EL (cell line): ENCODE measurements at places on chromosomes 3 and 15.

- DNase-seq = no peak
These were observed 453.1 kb downstream of the EPHA3 start for GRCh38 chr3:89560568-89560967.

DNA sequence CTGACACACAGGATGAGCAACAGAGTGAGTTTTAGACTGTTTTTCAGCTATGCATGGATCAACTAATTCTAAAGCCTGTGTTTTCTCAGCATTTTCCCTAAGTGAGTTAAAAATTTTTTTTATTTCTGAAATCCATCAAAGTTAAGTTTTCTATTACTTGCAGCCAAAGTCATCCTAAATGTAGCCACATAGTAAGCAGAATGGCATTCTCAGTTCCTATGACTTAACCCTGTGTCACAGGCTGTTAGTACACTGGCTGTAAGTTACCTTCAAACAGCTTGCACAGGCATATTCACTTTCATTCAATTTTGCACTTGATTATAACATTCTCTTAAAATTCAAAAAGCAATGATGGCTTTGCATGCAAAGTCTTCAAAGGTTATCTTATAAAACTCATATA, 368.2 kb downstream of the OCA2 start:
- DNase-seq = no peak

DNA sequence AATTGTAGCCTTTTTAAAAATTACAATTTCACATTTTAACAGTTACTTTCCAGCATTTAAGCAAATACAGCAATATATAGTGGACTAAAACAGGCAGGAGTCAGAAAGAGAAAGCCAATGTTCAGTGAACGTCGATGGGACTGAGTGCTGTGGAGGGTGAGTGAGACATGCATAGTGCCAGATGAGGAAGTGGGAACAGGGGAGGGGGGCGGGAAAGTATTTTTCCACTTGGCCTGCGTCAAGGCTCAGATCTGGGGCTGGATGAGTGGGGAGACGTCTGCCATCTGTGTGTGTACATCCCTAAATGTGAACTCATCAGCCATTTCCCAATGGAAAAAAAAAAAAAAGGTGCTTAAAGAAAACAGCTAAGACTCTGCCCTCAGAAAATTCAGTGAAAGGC, 19.2 kb upstream of the RAD18 start:
- no peak for DNase-seq

DNA sequence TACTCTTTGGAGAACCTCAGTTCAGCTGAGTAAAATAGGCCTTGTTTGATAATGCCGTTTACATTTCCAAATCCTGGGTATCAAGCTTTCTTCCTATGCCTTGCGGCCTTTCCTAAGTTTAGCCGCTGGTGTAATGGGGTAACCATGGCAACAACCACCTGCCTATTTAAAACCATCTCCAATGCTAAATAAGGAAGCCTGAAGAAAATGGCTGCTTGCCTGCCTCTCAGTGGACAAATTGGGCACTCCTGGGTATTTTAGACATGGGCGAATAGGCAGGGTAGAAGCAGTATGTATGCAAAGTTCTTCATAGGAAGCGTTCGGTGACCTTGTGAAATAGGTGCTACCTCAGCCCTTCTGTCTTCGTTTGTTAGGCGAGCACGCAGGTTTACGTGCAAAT, 122.7 kb downstream of the DGKG start:
- no peak for DNase-seq
